ENCODE measurements at places on chromosomes 16 and 17.

DNA sequence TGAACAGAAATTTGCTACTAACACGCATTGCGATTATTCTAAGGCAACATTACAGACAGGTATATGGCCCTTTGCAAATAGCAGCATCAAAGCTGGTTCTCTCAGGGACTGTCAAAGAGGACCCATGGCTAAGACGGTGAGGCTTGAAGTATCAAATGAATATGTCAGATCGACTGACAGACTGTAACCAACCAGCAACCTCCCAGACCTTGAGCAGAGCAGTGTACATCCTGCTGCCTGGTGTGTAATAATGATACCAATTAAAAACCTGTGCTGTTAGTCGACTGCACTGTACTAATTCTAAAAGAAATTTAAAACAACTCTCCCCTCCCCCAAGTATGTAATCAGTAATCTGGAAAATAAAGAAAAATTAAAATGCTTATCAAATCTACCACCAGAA, 35.9 kb upstream of the GHDC start:
- DNase-seq: no peak

DNA sequence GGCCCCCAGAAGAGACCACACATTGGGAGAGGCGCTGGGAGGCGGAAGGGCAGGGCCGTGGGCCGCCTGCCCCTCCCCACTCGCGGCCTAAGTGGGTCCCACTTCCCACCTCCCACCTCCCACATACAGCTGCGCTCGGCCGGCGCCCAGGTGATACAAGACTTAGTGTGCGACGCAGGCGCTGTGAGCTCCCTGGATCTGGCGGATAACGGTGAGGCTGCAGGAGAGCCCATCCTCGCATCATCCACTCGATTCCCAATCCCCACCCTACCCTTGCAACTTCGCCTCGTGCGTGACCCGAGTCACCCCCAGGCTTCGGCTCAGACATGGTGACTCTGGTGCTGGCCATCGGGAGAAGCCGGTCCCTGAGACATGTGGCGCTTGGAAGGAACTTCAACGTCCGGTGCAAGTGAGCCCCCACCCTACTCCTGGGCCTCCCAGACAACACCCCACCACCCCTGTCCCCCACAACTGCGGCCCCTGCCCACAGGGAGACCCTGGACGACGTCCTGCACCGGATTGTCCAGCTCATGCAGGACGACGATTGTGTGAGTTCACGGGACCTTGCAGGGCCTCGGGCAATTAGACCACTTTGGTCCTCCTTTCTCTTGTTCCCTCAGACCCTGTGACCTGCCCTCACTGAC, 3.9 kb downstream of the CARMIL2 start:
- DNase-seq: no peak

DNA sequence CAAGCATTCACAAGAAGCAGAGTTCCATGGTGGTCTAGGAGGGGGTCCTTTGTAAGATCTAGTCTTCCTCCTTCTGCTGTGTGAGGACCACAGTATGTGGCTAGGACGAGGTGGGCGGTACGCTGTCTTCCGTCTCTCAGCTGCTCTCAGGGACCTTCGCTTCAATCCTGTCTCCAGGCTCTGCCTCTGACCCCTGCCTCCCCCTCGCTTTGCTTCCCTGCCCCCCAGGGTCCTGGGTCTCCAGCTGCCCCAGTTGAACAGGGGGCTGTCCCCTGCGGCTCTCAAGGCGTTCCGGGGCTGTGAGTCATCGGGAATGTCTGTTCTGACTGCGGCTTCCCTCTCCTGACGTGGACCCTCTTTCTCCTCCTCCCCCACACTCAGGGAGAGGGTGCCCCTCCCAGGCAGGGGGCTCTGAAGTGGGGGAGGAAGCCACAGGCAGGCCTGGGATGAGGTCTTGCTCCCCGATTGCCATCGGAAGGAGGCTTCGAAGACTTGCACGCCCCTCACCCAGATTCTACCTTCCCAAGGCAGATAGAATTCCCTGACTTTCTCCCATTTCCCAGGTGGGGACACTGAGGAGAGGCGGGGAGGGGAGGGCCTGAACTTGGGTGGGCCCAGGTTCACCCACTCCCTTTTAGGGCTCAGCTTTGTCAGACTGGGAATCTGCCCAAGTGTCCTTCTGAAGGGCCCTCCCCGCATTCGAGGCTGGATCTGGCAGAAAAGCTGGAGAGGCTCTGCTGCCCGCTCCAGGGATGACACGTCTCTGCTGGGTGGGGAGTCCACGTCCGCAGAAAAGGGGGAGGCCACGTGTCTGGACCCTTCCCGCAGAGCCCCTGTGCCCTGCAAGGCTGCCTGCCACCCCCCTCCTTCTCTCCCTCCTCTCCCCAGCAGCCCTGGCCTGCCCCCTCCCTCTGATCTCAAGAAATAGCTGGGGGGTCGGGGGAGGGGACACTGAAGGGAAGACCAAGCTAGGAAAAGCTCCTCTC, 9.1 kb upstream of the COL1A1 start:
- no peak for DNase-seq

DNA sequence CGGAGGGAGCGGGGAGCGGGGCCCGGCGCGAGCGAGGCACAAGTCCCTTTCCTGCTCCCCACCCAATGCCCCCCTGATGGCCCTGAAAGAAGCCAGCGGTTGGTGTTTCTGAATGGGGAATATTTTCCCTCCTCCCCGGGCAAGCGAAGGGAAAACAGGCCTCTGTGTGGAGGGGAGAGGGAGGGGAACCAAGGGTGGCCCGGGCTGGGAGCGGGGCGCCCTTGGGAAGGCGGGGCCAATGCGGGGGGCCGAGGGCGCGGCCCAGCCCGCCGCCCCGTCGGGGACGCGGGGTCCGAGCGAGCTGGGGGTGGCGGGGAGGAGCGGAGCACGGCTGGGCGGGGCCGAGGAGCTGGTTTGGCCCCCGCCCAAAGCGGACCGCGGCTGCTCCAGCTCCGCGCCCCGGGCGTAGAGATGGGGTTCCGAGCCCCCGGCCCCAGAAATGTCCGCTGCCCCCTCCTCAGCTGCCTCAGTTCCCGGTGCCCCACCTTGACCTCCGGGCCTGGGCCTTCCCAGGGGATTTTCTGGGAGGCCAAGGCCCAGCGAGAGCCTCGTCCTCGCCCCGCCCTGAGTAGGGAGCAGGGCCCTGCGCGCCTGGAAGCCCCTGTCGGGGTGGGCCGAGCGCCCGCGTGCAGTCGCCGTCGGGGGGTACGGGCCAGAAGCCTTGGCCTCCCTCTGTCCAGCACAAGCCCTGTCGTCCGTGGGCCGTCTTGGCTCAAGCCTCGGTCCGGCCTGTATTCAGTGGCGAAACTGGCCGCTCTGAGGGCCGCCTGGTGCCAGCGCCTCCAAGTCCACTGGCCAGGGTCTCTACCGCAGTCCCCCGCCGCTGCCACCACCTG, 3.9 kb upstream of the HEXIM1 start:
- DNase-seq: peak; percentile 45

- no peak for DNase-seq
Measured at GRCh38 chr16:85321509-85322271, 209.4 kb upstream of the CIBAR2 start.

DNA sequence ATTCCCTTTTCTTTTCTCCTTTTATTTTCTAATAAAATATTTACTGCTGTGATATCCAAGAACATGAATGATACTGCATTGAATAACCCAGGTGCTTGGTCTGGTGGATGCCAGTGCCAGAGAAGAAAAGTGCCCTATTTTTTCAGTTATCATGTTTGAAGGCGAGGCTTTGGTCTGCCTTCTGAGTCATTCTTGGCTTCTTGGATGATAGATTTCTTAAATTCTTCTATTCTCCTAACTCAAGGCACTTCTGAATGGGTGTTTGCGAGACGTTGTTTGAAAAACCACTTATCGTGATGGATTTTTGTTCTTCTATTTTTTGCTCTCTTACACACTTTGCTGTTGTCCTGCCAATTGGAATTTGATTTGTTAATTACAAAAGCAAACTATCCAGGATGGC, 66.7 kb downstream of the FTO start:
- DNase-seq: no peak
